GM23338 (cell line): ENCODE measurements at places on chromosomes 2 and 18. TPM values are rescaled to one million over a fixed set of nuclear protein-coding genes. Genes with fewer than 3 reads are reported as not detected.

Gene BMPR2
- 6.3 and 6.7 TPM in 2 replicates for polyA plus RNA-seq

Gene CHRNG
- polyA plus RNA-seq, result not detected in 2 replicates

Gene STON1
- 5.4 and 5.5 TPM in 2 replicates for polyA plus RNA-seq

Gene LOXHD1
- polyA plus RNA-seq, result 0.23 TPM in 1 of 2 replicates, not detected in the other

Gene TXNL4A
- polyA plus RNA-seq, result 271 and 277 TPM in 2 replicates

Gene RAB17
- 17.4 and 22.4 TPM in 2 replicates for polyA plus RNA-seq

Gene EML6
- 1.6 and 2.7 TPM in 2 replicates for polyA plus RNA-seq

Gene RGPD6
- 4.9 and 7.6 TPM in 2 replicates for polyA plus RNA-seq

Gene NPPC
- 6.3 and 10.2 TPM in 2 replicates for polyA plus RNA-seq

Gene STK16
- polyA plus RNA-seq, result 3.1 and 3.4 TPM in 2 replicates

Gene CXCR4
- polyA plus RNA-seq, result 2.1 and 2.5 TPM in 2 replicates

Gene HOXD12
- polyA plus RNA-seq, result not detected in 2 replicates

Gene ZSCAN30
- 7.0 and 12.3 TPM in 2 replicates for polyA plus RNA-seq

Gene MAPRE3
- 3.3 and 3.5 TPM in 2 replicates for polyA plus RNA-seq

Gene PCBP1
- 393 and 400 TPM in 2 replicates for polyA plus RNA-seq

DNA sequence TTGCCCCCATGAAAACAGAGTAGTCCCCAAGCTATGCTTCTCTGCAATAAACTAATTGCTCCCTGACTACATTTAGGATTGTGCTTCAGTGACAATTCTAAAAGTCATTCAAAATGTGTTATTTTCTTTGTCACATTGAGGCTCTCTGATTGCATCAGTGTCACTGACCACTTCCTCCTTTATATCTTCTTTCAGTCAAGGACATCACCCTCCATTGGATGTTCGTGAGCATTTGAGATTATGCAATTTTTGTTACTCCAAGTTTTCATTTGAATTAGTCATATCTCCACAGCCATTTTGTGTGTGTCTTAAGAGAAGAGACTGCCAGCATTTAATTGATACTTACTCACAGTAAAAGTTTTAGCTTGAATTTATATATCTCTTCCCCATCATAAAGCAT is 780.8 kb upstream of the GCFC2 start:
- no peak for DNase-seq

DNA sequence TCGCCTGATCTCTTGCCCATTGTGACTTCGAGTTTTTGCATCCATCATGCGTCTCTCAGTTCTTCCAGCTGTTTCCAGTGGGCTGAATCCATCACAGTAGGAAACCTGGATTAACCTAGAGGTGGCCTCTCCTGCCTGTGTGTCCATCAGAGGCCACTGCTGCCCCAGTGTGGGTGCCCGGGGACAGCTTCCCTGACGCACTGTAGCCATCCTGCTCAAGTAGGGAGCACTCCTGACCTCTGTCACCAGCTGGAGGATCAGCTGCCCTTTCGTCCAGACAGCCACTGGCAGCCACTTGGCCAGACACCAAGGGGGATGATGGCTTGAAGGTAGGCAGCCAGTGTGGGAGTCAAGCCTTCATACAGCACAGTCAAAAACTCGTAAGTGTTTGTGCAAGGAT is 36.9 kb upstream of the LBH start:
- DNase-seq, result no peak

DNA sequence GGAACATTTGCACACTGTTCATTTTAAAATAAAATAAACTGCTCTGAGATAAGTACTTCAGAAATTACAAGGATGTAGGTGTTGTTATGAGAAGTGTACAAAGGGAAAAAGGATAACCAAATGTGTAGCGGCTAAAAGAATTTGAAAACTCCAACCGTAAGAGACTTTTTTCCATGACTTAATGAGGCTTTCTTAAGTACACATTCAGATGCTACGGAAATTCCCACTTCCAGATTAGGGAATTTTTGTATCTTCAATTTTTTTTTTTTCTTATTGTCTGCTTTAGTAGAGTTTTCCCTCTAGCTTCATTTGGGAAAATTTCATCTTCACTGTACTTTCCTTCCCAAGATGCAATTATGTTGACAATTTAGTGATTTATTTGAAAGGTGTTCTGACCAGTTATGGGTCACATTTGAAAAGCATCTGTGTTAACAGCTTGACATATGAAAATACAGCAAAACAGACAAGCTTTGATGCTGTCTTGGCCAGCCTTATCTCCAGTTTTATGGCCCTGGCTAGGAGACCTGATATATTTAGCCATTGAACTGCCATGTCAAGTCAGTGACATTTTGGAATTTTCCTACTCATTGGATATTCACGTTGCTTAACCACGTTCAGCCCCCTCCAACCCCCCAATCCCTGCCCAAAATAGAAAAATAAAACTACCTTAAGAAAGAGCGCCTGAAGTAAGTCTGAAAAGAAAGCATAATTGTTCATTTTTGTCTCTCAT is 105.6 kb downstream of the FEZ2 start:
- no peak for DNase-seq

GRCh38 chr2:205372141-205372540 is 310.2 kb upstream of the NRP2 start:
- DNase-seq, result no peak

GRCh38 chr2:194700726-194701125 is 956.3 kb upstream of the SLC39A10 start:
- DNase-seq, result no peak

- no peak for DNase-seq
These were observed 407.6 kb downstream of the TGIF1 start for GRCh38 chr18:3857544-3857943.

DNA sequence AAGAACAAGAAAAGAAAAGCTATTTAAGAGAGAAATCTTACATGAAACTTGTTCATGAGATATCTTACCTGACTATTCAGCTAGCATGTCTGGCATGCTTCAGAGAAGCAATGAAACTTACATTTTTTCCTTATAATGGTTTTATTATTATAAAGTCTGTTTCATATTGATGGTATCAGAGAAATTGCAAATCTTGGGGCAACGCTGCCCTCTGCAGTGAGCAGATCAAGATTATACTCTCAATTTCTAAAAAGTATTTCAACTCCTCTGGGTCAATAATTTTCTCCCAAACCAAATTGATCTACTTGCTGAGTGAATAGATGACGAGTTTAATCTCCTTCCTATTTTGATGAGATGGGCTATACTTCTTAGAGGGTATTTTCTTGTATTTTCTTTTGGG is 235.6 kb downstream of the NUP35 start:
- no peak for DNase-seq

DNA sequence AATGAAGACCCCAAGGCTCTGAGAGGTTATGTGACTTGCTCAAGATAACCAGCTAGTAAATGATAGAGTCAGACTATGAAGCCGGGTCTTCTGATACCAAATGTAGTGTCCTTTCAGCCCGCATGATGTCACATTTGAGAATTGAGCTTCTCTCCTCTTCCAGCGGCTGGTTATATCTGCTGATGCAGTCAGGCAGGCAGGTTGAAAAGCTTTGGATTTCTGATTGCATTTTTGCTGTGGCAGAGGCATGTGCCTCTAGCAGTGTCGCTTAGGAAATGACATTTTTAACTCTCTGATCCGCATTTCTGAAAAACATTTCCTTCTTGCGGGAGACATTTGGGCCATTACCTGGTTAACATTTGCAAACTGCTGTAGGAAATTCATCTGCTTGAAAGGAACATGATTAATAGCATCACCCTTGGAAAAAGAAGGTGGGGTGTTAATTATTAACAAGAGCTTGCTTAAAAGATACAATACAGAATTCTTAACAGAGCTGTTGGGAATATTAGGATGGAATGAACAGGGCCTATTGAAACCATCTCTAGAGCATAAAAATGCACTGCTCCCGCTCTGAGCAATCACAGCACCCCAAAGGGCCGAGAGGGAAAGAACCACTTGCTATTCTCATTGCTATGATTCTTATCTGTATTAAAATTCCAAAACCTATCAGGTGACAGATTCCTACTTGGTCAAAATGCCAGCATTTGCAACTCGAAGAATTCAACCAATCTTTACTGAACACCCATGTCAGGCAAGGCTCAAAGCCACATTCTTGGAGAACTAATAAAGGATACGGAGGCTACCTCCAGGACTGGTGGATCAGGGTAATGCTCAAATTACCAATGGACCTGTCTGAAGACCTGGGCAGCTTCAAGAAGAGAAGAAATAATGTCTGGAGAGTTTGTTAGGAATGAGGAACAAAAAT is 25.9 kb downstream of the MRO start:
- DNase-seq, result no peak

- DNase-seq, result no peak
These were observed 234.0 kb upstream of the SLC14A2 start for GRCh38 chr18:45381282-45381681.

DNA sequence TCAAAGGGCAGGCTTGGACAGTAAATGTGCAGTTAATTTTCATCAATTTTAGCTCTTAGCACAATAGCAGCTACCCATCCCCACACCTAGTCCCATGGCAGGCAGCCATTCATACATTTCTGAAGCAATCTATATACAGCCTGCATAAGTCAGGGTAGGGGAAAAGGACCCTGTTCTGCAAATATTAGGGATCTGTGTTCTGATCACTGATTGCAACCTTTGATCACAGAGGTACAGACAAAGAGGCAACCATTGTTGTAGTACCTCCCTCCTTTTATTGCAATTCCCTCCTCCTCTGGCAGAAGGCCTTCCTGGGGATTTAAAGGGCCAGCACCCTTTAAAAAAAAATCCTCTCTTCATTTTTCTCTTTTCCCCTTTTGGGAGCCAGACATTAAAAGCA is 58.3 kb downstream of the KANSL1L start:
- peak; percentile 19 for DNase-seq

DNA sequence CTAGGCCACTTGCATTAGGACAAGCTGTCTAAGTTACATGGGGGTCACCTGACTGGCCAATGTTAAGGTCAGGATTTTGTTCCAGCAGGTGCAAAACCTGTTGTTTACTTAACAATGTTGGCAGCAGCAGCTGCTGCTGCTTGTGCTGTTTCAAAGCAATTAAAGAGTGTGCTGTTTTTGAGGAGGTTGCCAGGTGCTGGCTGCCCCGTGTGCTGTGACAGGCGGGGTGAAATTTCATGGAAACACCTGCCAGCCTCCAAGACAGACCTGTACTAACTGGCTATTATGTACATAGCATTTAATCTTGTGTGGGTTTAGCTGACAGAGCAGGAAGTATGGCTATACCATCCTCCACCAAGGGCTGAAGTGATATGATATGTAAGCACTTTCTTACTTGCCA is 224.9 kb downstream of the ASXL3 start:
- DNase-seq, result no peak

DNA sequence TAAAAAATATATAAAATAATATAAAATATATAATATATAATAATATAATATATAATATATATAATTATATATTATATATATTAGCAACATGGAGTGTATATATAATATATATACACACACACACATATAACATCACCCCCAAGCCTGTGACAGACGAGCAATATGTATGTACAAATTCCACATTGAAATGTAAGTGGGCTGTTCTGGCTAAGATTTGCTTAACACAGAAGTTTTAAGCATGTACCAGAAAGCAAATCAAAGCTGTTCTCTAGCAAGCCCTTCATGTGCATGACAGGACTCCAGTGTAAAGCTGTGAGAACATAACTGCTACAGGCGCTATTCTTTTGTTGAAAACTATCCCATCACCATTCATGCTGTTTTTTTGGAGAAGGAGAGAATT is 261.7 kb upstream of the TNP1 start:
- DNase-seq, result no peak

GRCh38 chr2:160225722-160226121 is 25.6 kb upstream of the ITGB6 start:
- no peak for DNase-seq

DNA sequence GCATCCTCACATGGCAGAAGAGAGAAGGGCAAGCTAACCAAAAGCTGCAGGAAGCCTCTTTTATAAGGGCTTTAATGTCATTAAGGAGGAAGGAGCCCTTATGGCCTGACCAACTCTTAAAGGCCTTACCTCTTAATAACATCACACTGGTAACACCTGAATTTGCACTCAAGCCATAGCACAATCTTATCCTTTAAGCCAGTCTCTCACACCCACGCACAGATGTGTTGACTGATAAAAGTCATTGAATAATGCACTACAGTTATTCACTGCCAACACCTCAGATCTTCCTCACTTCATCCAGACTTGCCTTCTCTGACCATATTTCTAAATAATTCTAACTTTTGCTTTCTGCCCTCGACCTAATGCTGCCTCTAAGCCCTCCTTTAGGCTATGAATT is 516.8 kb downstream of the ADCYAP1 start:
- DNase-seq, result no peak

DNA sequence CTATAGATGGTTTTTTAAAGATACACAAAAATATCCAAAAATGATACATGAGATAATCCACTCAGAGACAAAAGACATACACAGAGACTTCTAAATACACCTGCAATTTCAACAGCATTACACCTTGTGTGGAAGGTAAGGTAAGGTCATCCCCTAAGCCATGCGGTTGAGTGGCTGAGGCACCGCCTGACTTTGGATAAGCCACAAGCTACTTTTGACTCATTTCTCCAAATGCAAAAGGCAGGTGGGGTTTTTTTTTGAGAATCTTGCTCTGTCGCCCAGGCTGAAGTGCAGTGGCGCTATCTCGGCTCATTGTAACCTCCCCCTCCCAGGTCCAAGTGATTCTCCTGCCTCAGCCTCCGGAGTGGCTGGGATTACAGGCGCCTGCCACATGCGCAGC is 13.1 kb downstream of the AP1S3 start:
- DNase-seq, result no peak

- no peak for DNase-seq
These were observed 65.2 kb upstream of the CRIM1 start for GRCh38 chr2:36290306-36290856.

- DNase-seq, result no peak
These were observed 49.9 kb downstream of the PLEKHA3 start for GRCh38 chr2:178530131-178530530.

GRCh38 chr18:22838639-22839277 is 94.4 kb upstream of the RBBP8 start:
- no peak for DNase-seq

- DNase-seq, result peak; percentile 92
These were observed 213.0 kb upstream of the CELF4 start for GRCh38 chr18:37778417-37779165.

DNA sequence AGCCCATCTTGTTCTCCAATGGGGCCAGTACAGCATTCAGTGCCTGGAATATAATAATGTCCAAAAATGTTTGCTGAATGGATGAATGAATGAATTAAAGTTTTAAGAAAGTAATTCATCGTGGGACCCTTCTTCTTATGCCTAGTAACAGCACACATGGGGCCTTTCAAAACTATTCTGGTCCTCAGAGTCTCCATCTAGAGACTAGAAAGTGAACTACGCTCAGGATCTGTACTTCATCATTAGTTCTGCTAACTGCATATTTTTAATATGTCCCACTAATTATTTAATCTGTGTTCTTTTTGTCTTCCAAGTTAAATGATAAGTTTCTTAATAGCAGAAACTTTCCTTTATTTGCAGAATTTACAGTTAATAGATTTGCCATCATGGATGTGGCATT is 172.5 kb downstream of the SMAD2 start:
- DNase-seq, result peak; percentile 65
